ENCODE measurements at places on chromosomes 5 and 9.

- no peak for DNase-seq
These were observed 108.5 kb downstream of the FEM1C start for GRCh38 chr5:115435778-115436712.

DNA sequence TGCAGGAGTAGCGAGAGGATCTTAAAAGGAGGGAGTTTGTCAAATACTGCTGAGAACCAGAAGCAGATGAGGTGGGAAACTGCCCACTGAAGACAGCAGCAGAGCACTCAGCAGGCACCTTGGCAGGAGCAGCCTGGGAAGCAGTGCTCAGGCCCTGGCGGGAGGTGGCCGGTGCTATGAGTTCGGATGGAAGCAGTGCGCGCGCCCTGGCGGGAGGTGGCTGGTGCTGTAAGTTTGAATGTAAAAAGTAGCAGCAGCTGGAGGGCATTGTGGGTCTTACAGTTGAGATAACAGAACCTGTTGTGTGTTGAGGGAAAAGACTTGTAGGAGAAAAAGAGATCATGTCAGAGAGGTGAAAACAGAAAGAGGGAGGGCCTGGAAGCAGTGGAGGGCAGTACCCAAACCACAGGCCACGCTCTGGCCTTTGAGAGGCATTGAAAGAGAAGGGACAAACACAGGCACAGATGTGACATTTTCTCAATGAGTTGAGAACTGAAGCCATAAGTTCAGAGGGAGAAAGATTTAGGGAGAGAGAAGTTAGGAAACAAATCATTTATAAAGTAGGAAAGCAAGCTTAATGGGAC, 130.9 kb downstream of the ERCC6L2 start:
- no peak for DNase-seq

GRCh38 chr5:149893403-149893931, 51.1 kb downstream of the PDE6A start:
- no peak for DNase-seq

DNA sequence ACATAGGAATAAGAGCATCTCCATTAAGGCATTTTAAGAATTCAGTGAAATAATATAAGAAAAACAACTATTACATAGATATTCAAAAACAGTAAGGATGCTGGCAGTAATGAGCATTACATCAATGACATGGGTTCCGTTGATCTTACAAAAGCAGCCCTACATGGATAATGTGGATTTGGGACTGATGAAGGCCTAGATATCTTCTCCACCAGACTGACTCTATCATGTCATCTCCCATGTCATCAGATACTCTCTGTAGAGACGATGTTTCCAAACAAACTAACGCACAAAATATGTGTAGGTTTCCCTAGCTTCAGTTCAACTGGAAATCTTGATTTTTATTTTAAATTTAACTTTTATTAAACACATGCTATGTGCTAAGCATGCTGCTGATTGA, 3.6 kb downstream of the LURAP1L start:
- no peak for DNase-seq

- no peak for DNase-seq
These were observed 92.8 kb upstream of the LRRTM2 start for GRCh38 chr5:138967791-138968448.

DNA sequence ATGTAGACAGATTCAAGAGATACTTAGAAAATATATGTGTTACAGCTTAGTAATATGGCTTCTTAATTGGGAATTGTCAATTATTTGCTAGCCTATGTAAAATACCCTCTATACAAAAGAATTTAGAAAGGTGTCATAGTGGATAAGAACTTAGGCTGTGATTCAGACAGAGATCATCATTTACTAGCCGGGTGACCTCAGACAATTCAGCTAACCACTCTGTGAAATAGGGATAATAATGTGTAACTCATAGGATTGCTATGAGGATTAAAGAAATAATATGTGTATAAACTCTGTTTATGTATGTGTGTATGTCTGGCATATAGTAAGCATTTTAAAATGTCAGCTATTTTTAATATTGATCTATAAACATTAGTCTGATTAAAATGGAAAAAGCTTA, 5.9 kb upstream of the LARS1 start:
- no peak for DNase-seq

DNA sequence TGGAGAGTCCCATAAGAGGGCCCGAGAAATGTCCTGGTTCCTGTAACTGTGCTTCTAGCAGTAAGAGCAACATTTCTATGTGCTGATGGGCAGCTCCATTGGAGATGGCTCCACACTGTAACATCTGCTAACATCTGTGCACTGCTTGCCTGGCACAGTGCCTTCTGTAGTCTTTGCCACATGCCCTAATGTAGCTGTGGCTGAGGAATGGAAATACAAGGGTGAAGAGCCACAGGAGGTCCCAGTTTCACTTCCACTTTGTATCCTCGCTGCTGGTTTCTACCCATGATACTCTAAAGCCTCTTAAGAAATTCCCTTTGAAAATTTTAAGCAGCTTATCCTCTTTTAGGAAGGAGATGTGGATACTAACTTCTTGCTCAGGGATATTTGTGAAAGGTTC, 97.4 kb downstream of the HOMER1 start:
- no peak for DNase-seq

- no peak for DNase-seq
These were observed 104.8 kb downstream of the ISOC1 start for GRCh38 chr5:129199308-129199707.

- DNase-seq = no peak
These were observed 55.6 kb upstream of the MELK start for GRCh38 chr9:36517131-36517530.

GRCh38 chr5:131214609-131215227, 44.0 kb downstream of the LYRM7 start:
- DNase-seq = no peak

DNA sequence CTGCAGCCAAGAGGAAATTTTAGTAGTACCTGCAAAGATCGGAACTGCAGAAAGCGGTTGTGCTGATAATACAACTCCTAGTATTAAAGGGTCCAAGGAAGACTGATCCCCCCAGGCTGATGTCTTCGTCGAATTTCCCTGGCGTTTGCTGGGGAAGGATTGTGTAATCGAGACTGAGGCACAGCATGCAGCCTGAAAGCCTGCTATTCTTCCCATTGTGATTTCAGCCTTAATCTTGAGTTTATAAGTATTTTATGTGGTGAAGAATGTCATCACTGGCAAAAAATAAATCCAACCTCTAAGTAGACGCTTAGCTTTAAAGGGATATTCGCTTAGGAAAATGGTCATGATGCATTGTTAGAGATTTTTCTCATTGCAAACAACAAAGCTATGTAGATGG, 21.3 kb upstream of the LMX1B start:
- DNase-seq = no peak

- DNase-seq = no peak
These were observed 30.1 kb downstream of the SLC38A9 start for GRCh38 chr5:55682071-55682470.

DNA sequence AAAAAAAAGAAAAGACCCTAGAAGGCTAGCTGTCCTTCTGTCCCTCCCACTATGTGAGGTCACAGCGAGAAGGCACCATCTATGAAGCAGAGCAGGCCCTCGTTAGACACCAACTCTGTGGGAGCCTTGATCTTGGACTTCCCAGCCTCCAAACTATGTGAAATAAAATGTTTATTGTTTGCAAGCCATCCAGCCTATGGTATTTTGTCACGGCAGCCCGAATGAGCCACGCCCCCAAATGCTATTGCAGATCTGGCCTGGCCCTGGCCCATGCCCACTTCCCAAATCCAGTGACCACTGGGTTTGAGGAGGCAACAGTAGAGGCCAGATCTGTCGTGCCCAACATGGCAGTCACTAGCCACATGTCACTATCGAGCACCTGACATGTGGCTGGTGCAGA, 10.8 kb downstream of the STK10 start:
- DNase-seq = no peak

- no peak for DNase-seq
These were observed 19.8 kb upstream of the MCTP1 start for GRCh38 chr5:95304711-95305110.

- no peak for DNase-seq
These were observed 65.9 kb downstream of the SHOC1 start for GRCh38 chr9:111728617-111729366.

DNA sequence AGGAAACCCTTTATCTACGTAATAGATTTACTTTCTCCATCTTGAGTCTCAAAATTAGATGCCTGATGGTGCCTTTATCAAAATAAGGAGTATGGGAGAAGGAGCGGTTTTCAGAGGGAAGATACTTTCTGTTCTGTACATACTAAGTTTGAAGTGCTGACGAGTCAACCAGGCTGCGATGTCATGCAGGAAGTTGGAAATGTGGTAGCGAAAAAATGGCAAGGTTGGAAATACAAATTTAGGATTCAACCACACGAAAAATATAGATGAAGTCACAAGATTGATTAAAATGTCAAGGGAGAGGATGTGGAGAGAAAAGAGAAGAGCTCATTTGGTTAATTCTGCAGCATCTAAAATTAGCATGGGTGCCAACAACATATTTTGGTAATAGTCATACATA, 129.5 kb downstream of the FOXD1 start:
- no peak for DNase-seq

DNA sequence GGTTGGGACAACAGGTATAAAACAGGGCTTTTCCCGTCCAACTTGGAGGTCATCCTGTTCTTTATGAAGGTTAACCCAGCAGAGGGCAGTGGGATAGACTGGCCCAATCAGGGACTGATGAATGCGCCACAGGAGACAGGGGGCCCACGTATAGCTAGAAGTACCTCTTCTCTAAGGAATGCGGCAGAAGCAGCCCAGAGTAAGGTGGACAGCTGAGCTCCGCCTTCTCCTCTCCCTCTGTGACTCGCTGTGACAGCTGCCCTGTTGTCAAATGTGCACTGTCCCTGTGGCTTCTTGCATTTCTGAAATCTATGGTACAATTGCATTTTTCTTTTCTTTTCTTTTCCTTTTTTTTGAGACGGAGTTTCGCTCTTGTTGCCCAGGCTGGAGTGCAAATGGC, 306.6 kb downstream of the FBXL7 start:
- DNase-seq = no peak

GRCh38 chr9:133060417-133060841, 1.4 kb upstream of the CEL start:
- no peak for DNase-seq

- no peak for DNase-seq
These were observed 95.1 kb downstream of the BRINP1 start for GRCh38 chr9:119273984-119274665.

DNA sequence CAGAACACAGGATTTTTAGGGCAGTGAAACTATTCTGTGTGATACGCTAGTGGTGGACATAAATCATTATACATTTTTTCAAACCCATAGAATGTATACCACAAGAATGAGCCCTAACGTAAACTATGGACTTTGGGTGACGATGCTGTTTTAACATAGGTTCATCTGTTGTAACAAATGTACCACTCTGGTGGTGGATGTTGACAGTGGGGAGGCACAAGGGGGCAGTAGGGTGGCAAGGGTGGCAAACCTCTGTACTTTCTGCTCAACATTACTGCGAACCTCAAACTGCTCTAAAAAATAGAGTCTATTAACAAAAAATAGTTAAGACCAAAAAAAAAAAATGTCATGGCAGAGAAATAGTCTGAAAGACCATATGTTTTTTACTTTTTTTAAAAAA, 9.1 kb upstream of the MVB12B start:
- DNase-seq = peak; percentile 51

DNA sequence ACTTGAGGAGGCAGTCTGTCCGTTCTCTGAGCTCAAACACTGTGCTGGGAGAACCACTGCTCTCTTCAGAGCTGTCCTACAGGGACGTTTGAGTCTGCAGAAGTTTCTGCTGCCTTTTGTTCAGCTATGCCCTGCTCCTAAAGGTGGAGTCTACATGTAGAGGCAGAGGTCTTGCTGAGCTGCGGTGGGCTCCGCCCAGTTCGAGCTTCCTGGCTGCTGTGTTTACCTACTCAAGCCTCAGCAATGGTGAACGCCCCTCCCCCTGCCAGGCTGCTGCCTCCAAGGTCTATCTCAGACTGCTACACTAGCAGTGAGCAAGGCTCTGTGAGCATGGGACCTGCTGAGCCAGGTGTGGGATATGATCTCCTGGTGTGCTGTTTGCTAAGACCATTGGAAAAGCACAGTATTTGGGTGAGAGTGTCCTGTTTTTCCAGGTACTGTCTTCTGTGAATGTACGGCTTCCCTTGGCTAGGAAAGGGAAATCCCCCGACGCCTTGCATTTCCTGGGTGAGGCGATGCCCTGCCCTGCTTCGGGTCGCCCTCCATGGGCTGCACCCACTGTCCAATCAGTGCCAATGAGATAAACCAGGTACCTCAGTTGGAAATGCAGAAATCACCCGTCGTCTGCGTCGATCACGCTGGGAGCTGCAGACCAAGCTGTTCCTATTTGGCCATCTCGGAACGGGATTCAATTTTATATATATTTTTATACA, 58.5 kb downstream of the CNTRL start:
- peak; percentile 83 for DNase-seq

DNA sequence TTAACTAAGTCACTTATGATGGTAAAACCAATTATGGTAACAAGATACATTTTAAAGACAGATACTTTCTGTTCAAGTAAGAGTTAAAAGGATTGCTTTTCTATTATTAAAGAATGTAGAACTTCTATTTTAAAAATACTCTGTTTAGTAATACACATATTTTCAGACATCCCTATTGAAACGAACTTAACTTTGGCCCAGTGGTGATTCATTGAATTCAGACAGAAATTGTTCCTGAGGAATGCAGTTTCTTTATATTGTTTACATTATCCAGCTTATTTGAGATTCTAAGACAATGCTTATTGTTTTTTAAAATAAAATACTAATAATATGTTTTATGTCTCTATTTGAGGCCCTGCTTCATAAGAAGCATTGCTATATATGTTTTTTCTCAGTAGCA, 816.4 kb downstream of the SEMA5A start:
- no peak for DNase-seq

GRCh38 chr9:70678153-70678552, 263.7 kb upstream of the KLF9 start:
- no peak for DNase-seq

DNA sequence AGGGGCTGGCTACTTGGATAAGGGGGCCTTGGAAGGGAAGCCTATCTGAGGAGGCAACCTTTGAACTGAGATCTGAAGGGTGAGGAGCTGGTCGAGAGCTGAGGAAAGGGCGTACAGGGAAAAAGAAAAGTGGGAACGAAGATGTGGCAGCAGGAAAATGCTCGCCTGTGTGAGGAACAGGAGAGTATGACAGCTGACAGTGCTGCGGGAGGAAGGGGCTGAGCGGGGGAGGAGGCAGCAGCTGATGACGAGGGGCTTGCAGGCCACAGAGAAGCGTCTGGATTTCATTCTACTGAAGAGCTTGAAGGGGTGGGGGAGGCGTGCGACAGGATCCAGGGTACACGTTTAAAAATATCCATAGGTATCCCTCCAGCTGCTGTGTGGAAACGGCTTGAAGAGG, 28.9 kb downstream of the SH3PXD2B start:
- DNase-seq = no peak
